ENCODE measurements at places on chromosomes 7 and 10.

DNA sequence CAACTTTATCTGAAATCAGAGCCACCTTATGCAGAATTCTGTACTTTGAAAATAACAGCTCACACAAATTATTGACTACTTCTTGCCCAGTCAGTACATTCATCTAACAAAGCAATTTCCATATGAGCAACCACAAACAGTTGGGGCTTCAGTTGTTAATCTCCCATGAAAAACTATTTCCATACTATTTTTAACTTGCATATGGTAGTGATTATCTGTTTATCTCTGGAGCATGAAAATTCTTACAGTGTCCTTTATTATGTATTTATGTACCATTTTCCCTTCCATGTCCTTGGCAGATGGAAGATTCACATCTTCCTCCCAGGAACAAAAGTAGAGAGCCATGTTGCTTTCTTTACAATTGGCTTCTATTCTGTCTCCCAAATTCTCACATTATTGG is 285.7 kb downstream of the CRPPA start:
- no peak for DNase-seq

GRCh38 chr7:150585199-150585598 is 18.0 kb downstream of the GIMAP4 start:
- DNase-seq: no peak

GRCh38 chr7:127786184-127786583 is 134.2 kb downstream of the SND1 start:
- DNase-seq: no peak

- no peak for DNase-seq
Observed at GRCh38 chr10:60305380-60305892, 84.2 kb downstream of the ANK3 start.

GRCh38 chr10:6379015-6379776 is 176.5 kb downstream of the PFKFB3 start:
- no peak for DNase-seq

GRCh38 chr10:114753126-114753525 is 68.5 kb upstream of the FHIP2A start:
- DNase-seq: no peak

DNA sequence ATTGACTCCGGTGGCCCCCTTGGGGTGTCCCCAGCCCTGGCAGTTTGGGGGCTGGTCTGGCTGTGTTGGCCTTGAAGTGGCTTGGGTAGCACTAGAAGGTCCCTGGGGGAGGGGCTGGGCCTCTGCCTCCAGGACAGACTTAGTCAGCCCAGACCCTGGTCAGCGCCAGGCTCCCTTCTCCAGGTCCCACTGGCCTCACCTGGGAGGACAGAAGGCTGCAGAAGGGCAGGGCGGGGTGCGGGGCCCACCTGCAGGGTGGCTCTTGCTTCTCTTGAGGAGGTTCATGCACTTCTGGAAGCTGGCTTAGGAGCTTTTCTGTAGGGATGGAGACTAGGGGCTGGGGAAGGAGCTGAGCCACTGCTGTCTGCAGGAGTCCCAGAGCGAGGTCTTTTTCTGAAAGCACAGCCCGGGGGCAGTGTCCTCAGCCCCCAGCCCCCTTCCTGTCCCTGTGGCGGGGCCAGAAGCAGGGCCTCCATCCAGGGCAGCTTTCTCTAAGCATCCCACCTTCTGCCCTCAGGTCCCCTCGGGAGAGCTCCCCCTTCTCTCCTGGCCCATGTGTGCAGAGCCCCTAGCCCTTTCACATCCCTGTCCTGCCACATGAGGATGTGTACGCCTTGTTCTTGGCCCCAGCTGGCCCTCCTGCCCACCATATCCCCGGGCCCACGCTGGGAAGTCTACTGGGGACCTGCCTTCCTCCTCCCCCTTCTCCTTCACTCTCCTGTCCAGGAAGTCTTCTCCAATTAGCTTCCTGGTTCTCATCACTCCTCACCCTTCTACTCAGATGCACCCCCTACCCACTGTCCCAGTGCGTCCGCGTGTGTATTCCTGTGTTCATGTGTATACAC is 11.0 kb downstream of the TBATA start:
- DNase-seq: no peak

DNA sequence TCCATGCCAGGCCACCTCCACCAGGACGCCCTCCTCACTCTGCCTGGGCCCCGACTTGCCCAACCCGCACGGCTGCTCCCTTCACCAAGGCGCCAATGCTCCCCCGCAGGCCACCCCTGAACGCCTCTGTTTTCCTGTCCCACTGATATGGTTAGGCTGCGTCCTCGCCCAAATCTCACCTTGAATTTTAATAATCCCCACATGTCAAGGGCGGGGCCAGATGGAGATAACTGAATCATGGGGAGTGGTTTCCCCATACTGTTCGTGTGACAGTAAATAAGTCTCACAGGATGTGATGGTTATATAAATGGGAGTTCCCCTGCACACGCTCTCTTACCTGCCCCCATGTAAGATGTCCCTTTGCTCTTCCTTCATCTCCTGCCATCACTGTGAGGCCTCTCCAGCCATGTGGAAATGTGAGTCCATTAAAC is 29.8 kb downstream of the RSU1 start:
- DNase-seq: peak; percentile 74

- DNase-seq: no peak
Observed at GRCh38 chr7:46949270-46949931, 632.5 kb downstream of the TNS3 start.

DNA sequence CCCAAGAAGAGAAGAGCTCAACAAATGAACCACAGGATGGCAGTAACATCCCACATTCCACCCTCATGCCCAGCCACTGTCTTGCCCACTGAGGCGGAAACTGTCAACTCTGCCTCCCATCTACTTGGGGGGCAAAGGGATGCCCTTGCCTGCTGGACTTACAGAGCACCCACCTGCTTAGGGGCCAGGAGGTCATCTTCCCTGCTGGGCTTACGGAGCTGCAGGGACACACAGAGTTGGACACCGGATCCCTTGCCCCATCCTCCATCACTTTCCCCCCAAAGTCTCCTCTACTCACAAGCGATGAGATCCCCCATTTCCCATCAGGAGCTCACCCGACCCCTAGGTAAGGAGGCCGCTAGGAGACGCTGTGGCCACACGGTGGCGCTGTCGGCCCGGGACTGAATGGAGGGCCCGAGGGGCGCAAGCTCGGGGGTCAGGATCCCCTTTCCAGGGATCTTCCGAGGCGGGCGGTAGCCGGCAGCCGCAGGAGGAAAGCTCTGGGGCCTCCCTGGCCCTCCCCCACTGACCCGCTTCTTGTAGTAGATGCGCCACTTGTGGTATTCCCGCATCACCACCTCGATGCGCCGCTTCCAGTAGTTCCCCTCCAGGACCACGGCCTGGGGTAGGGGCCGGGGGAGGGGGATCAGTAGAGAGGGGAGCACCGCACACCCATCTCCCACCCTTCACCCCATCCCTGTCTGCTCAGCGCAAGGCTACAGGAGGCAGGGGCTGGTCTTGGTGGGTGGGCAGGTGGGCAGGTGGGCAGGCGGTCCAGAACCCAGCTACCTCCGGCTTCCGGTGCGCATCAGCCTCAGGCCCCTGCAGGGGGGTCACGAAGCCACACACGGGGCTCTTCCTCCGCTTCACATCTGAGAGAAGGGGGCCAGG is 17.3 kb downstream of the MLXIPL start:
- DNase-seq: peak; percentile 67

Measured in activated naive CD4-positive, alpha-beta T cell treated with Interleukin-2 at 50 U/mL for 16 hours (primary cell).